ENCODE measurements at places on chromosomes 16 and 17.

- no peak for DNase-seq
Observed at GRCh38 chr16:51867386-51868065, 679.4 kb downstream of the TOX3 start.

GRCh38 chr16:11621920-11622651, 35.4 kb upstream of the LITAF start:
- no peak for DNase-seq

- DNase-seq, result no peak
Observed at GRCh38 chr17:80419255-80419654, 4.3 kb downstream of the ENDOV start.

- no peak for DNase-seq
Observed at GRCh38 chr17:78122216-78122930, 6.2 kb downstream of the TMC6 start.

DNA sequence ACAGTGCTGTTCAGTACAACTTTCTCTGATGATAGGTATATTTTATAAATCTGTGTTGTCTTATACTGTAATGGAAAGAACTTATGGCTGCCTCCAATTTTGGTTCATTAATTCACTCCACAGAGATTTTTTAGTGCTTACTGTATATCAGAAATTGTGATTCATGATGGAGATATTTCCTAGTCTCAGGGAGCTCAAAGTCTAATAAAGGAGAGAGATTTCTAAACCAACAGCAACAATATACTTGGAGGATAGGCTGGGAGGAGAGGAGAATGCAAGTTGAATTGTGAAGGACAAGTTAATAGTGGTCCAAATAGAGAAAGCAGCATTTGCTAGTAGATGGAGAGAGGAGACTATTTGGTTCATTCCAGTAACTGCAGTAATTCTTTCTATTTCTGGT, 63.5 kb downstream of the TANC2 start:
- no peak for DNase-seq

DNA sequence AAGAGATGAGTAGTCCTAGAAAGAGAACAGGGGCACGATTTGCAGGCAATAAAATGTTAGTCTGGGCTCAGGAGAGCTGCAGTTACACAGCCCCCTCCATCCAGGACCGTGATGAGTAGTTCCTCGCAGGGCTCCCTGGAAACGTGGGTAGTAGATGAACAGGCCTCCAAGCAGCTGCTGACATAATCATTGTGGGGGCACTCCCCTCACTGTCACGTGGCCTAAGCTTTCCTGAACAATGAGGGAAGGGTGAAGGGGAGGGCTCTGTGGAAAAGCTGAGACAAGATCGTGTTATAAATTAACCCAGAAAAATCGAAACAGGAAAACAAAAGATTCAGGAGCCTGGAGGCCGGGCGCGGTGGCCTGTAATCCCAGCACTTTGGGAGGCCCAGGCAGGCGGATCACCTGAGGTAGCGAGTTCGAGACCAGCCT, 1.3 kb upstream of the PER1 start:
- no peak for DNase-seq

- DNase-seq, result no peak
Observed at GRCh38 chr17:19716108-19717030, at the start of gene SLC47A2. Gene SLC47A2, minus strand, starts transcription at chr17:19716584. Its CDS starts 29 bp downstream, at chr17:19716555.

GRCh38 chr17:80916246-80916645, 75.4 kb upstream of the CHMP6 start:
- no peak for DNase-seq

GRCh38 chr16:4787627-4788482, at the start of gene SEPTIN12:
Gene SEPTIN12, minus strand, starts transcription at chr16:4788345. Its CDS starts 700 bp downstream, at chr16:4787645.
- DNase-seq, result no peak

DNA sequence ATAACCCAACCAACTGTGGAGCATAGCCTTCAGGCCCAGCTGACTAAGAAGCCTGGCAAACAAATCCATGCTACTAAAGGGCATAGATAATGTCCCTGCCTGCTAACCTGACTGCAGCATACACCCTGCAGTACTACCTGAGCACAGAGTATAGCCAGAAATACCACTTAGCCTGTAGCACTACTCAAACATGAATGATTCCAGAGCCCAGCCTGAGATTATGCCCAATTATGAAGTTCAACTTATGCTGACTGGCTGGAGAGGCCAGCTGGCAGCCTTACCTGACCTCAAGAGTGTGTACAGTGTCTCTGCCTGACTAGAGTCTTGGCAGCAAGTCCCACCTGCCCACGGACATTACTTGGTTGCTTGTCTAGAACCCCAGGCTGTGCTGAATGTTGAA, 1265.3 kb downstream of the CDH11 start:
- DNase-seq, result no peak

DNA sequence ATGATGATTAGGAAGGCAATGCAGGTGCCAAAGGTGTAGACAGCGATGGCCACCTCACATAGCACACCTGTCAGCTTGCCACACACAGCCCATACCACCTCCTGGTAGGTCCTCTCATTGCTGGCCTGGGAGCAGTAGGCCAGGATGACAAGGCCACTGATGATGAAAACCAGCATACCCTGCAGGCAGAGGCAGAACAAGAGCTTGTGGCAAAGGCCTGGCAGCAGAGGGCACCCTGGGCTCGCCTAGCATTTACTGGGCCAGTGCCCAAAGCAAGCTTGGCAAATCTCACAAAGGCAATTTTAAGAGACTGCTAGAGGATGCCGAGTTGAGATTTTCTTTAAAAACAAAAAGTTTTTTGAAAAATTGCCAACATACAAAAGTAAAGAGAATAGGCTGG, 5.9 kb downstream of the SLC38A7 start:
- no peak for DNase-seq

GRCh38 chr16:69494991-69495392, 70.6 kb downstream of the CYB5B start:
- DNase-seq, result peak; percentile 54

GRCh38 chr16:51701025-51701424, 550.0 kb upstream of the SALL1 start:
- DNase-seq, result no peak

DNA sequence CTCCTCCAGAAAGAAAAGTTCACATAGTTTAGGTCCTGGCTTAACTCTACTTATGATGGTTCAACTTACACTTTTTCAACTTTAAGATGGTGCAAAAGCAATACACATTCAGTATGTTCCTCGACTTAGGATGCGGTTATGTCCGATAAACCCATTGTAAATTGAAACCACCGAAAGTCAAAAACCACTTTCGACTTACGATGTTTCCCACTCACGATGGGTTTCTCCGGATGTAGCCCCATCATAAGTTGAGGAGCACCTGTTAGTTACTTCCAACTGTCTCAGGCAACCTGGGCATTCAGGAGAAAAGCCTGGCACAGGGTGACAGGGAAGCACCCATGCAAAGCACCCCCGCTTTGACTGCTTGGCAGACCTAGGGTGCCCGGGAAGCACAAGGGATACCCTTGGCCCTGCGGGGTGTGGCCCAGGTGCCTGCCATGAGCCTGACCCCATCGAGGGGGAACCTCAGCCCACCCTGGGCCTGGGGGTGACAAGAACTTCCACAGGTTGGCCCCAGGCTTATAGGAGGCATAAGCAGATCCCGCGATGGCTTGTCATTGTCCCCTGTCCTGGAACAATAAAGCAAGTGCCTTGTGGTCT, 14.0 kb downstream of the UNC119 start:
- DNase-seq, result no peak

- DNase-seq, result no peak
Observed at GRCh38 chr16:60204181-60204580, 1470.1 kb upstream of the GOT2 start.

DNA sequence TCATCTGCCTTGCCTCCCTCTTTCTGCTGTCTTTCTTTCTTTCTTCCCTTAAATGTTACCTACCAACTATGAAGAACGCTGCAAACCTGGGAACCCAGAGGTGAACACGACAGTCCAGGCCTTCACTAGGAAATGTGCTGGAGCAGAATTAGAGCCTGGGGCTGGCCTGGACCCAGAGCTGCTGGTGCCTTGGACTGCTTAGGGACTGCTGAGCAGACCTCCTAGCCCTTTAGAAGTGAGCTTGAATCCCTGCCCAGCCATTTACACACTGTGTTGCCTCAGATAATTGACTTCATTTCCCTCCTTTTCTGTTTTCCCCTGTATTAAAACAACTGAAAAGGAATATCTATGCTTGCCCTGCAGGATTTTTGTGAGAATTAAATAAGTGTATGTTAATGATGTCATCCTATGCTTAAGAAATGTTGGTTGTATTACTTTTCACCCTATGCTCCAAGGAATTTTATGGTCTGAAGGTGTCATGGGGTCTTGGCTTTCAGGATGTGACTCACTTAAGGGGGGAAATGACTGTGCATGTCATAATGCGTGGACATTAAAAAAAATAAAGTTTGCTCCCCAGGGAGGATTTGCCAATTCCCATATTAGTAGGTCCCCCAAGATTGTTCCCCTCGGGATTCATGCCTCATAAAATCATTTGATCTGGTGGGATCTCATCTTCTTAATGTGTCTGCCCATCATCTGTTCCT, 11.5 kb downstream of the CDH13 start:
- DNase-seq, result no peak

GRCh38 chr16:3864562-3864961, 16.0 kb downstream of the CREBBP start:
- no peak for DNase-seq

DNA sequence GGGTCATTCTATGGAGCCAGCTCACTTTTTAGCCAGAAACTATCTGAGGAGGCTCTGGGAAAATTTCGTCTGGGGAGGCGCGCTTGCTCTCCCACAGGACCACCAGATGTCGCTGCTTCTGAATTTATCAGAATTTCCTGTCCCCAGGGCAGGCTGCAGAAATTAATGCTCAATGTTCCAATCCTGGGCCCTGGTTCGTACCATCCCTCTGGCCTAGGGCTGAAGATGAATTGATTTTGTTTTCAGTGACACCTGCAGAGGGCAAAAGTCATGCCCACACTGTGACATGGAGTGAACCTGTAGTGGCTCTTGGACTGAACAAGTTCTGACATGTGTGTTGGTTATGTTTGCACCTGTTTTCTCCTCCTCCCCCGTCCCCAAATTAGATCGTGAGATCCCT, 482.6 kb downstream of the NPIPA7 start:
- DNase-seq, result peak; percentile 41

GRCh38 chr16:84665843-84666242, 17.5 kb downstream of the KLHL36 start:
- no peak for DNase-seq

GRCh38 chr16:11254913-11255736, 879 bp downstream of the SOCS1 start:
- no peak for DNase-seq

DNA sequence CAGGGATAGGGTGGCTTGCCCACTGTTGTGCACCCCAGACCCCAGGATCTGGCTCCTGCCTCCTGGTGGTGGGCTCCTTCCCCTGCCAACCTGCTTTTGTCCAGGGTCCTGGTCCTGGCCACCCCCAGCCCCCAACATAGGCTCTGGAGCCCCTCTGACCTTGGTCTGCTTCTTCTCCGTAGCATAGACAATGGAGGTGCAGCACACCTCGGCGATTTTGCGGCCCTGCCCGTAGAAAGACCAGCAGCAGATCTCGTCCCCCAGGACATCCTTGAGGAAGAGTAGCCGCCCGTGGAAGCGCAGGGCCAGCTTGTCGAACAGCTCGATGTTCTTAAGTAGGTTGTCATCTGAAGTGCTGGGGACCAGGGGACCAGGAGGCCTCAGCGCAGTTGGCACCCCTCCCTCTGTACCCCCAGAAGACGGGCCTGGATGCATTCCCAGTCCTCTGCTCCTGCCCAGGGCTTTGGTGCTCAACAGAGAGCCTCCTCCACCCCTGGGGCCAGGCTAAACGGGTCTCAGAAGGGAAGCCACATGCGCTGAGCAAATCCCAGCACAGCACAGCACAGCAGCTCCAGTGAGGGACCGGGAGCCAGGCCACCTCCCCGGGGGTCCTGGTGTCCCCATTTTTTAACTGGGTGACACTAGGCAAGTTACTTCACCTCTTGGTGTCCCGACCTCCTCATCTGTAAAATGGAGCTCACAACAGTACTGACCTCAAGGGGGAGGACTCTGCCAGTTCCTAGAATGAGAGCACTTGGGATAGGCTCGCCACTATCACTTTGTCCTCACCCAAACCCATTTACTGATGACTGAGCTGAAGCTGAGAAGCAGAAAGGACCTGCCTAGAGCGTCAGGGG, 10.8 kb downstream of the ASPHD1 start:
- no peak for DNase-seq

DNA sequence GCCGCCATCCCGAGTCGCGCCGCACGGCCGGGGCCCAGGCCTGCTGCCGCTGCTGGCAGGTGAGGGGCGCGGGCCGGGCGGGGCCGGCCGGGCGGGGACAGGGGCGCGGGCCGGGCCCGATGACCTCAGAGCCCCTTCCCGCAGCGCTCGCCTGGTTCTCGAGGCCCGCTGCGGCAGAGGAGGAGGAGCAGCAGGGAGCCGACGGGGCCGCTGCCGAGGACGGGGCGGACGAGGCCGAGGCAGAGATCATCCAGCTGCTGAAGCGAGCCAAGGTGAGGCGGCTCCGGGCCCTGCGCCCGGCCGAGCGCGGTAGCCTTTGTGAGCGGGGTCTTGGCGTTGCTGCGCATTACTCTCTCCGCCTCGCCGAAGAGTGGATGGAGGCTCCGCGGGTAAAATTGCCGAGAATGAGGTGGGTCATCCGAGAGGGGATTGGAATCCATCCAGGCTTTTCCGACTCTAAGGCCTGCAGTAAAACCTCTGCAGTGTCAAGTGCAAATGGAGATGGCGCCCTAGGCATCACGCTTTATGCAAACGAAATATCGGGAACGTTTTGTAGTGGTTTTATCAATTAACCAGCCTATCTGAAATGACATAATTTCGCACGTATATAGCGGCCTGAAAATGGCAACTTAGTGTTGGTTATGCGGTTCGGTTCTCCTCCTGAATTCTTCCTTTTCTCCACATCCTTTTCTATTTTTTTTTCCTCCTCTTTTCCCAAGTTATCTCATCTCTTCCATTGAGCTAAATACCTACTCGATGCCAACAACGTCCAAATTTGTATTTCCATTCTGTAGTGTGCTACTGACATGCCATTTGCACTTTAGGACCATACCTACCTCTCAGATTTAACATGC, 577 bp downstream of the TTC19 start:
- DNase-seq, result peak; percentile 25

GRCh38 chr16:87945351-87946042, 5.7 kb upstream of the BANP start:
- no peak for DNase-seq

DNA sequence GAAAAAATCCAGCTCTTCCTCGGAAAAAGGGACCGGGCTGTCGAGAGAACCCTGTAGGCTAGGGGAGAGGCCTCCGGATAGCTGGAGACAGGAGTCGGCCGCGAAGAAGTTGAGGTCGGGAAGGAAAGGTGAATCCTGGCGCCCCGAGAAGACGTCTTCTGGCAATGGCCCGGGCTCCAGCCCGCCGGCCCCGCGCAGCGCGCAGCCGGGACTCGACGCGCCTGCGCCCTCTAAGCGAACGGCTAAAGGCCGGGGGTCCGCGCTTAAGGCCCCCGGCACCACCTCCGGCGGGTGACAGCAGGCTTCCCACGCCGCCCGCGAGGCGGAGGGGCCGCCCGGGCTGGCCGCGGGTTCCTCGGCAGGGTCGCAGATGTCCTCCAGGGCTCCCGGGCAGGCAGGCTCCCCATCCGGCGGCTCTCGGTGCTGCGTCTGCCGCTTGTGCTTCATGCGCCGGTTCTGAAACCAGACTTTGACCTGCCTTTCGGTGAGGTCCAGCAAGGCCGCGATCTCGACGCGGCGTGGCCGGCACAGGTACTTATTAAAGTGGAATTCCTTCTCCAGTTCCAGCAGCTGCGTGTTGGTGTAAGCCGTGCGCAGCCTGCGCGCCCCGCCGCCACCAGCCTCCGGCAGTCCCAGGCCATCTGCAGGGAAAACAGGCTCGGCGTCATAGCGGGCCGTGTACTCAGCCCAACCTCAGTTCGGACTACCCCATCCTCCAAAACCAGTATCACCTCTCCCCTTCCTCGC, 1.6 kb downstream of the HOXB2 start:
- DNase-seq, result no peak

Measured in stimulated activated CD4-positive, alpha-beta T cell treated with anti-CD3 and anti-CD28 coated beads, Interleukin-15, amount 100 ng/mL, for 48 hours (primary cell).